NCI-H1694 treated with DMSO at 0.1 percent for 48 hours (cell line): ENCODE measurements at places on chromosomes 1 and 21.

GRCh38 chr1:87927391-87928280 is 599.0 kb downstream of the LMO4 start:
- no peak for DNase-seq

DNA sequence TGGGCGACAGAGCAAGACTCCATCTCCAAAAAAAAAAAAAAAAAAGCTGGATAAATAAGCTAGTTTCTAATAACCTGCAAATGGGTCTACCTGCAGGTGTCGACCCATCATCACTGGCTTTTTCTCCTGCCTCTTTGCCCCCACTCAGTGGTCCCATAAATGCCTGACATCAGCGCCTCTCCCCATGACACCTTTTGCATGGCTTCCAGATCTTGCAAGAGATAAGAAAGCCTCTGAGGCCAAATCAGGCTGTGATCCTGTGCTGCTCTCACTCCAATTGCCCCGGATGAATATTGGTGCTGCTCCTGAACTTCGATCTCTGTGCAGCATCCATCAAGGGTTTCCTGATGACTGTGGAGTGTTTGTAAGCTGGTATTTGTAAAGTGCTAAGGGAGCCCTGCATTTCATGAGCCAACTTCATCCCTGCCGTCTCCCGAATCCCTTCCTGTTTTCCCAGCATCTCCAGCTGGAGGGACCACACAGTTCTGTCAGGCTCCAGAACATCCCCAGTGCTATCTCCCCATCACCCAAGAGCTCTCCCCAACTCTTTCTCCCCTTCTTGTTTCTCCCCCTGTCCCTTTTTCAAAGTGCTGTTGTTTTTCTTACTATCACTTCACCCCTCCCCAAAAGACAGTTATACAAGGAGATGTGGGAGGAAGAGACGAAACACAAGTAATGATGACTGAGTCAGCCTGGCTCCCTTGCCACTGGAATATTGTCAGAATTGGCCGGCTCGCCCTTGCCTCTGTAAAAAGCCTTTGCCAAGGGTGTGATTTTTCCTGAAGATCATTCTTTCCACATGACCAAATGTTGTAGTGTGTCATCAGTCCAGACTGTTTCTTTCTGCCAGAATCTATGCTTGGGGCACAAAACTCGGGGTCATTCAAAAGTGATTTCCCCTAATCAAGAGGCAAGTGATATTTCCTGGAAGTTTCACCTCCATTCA is 2.8 kb upstream of the EFHD2 start:
- DNase-seq, result no peak

GRCh38 chr1:183218971-183219615 is 33.0 kb downstream of the LAMC2 start:
- no peak for DNase-seq

GRCh38 chr1:205263580-205264190 is 35.9 kb downstream of the TMCC2 start:
- DNase-seq, result no peak

GRCh38 chr1:209777587-209777986 is 6.8 kb downstream of the C1orf74 start:
- DNase-seq, result no peak

DNA sequence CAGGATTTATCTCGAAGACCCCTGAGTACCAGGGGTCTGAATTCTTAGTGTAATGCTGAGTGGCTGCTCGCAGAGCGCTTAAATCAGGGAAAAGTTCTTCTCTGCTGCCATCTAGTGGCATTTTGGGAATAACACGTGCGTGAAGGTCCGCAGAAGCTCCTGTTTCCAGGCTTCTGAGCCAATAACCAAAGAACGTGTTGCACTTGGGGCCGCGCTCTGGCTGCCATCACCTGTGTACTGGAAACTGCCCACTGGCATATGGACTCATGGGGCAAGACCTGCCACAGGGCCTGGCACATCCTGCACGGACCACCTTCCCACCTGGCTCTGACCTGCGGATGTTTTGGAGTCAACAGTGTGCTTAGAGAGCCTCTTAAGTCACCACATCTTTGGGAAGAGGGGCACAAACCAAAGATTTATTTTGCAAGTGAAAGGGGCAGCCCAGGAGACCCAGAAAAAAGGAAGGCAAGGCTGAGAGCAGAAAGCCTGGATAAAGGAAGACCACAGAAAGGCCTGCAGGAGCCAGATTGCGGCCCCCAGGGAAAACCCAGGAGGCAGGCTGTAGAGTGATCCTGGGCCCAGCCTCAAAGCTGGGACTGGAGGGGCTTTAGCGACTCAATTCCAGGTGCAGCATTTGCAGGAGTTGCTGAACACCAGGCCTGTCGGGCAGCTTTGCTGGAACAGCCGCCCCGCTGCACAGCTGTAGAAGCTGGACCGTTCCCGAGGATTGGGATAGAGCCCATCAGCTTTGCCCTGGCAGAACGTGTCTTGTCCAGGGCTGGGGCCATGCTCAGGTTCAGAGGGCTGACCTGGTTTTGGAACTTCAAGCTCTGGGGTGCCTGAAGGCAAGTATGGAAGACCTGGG is 13.0 kb downstream of the CHIT1 start:
- DNase-seq, result peak; percentile 83

DNA sequence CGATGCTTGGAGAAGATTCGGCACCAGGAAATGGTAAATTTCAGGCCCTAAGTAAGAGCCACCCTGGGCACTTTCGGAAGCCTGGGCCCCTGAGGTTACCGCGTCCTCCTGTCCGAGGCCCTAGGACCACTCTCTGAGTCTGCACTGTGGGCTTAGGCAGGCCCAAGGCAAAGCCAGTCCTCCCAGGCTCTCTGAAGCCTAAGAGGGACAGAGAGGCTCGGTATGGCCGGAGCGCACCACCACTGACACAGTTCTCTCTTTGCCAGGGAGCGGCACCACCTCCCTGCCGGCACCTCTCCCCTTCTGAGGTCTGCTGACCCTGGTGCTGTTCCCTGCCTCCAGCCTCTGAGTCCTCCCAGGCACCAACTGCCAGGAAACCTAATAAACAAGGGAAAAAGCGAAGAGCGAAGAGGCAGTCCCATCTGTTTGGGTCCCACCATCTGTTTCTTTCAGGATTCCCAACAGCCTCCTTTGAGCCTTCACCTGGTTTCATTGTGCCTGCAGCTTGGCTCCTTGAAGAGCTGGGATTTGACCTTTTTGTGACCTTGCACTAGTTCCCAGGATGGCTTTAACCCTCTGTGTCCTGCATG is 57.7 kb downstream of the VWA5B1 start:
- DNase-seq, result peak; percentile 94

DNA sequence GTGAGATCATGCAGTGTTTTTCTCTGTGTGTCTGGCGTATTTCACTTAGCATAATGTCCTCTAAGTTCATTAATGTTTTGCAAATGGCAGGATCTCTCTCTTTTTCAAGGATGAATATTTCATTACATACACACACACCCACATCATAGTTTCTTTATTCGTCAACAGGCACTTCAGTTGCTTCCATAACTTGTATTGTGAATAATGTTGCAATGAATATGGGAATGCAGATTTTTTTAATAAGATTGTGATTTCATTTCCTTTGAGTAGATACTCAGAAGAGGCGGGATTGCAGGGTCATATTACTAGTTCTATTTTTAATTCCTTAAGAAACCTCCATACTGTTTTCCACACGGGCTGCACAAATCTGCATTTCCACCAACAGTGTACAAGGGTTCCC is 134.0 kb downstream of the CLEC20A start:
- DNase-seq, result no peak

DNA sequence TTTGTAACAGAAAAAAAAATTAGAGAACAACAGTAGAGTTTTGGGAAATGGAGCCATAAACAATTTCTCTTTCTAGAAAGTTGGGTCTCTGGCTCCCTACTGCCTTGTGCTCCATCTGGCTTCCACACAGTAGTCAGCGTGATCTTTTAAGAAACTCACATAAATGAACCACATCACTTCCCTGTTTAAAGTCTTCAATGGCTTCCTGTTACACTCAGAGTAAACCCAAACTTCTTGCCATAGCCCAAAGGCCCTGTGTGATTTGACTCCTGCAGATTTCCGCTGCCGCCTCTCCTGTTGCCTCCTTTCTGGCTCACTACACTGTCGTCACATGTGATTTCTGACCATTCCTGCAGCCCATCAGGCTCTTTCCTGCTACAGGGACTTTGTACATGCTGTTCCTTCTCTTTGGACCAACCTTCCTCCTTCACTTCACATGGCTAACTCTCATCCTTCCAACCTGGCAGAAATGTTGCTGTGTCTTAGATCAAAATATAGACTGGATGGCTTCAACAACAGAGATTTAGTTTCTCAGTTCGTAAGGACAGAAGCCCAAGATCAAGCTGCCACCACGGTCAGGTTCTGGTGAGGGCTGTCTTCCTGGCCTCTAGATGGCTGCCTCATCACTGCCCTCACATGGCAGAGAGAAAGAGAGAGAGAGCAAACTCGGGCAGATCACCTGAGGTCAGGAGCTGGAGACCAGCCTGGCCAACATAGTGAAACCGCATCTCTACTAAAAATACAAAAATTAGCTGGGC is 34.0 kb downstream of the OPRD1 start:
- no peak for DNase-seq

GRCh38 chr1:90731382-90732050 is 14.4 kb upstream of the BARHL2 start:
- DNase-seq, result peak; percentile 50

DNA sequence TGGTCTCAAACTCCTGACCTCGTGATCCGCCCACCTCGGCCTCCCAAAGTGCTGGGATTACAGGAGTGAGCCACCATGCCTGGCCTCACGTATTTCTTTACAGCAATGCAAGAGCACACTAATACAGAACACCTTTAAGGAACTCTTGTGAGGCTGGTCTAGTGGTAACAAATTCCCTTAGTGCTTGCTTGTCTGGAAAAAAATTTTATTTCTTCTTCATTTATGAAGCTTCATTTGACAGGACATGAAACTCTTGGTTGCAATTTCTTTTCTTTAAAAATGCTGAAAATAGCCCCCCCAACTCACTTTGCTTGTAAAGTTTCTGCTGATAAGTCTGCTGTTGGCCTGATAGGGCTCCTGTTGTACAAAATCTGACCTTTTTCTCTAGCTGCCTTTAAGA is 248.8 kb downstream of the SMYD3 start:
- DNase-seq, result no peak

DNA sequence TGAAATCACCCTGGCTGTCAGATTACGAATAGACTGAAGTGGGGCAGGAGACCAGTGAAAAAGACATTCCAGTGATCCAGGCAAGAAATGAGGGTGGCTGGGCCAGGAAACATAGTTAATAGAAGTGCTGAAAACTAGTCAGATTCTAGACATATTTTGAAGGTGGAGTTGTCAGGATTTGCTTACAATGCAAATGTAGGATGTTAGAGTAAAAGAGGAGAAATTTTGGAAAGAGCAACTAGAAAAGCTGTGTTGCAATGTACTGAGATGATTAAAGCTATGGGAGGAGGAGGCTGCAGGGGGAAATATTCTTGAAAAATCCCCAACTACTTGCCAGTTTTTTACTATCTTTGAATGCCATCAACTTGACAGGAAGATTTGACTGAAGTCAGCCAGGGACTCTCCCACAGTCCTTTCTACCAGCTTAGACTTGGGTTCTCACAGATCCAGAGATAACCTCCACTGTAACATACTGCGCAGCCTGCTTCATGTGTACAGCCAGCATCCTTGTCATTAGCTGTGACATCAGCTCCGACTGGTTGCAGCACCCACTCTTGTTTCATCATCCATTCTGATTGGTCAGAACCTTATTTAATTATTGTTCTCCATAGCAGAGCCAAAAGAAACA is 109.7 kb downstream of the TSEN15 start:
- no peak for DNase-seq

DNA sequence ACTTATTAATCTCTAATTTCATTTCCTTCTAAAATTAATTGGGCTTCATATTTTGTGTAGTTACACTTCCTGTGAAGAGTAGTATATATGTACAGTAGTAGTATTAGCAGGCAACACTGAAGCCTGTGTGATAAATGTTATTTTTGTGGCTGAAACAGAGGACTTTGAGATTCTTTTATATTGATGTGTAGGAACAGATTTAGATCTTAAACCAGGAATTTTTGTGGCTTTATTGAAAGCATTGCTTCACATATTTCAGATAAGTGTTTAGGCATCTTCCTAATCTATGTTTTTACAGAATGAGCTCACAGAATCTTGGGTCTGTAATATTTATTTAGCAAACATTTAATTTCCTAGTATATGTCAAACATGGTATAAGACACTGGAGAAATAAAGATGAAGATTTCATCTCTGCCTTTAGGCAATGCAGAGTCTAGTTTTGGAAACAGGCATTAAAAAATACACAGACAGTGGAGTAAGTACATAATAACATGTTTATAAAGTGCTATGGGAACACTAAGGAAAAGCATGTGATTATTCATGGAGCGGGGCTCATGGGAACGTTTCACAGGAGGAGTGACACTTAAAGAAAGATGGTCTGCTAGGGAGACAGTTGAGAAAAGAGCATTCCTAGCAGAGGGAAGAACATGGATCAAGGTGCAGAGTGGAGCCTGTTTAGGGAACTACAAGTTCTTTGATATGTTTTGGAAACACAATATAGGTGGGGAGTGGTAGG is 52.7 kb downstream of the MIGA1 start:
- DNase-seq, result no peak

GRCh38 chr21:16072737-16073136 is 343.0 kb downstream of the USP25 start:
- DNase-seq, result no peak

DNA sequence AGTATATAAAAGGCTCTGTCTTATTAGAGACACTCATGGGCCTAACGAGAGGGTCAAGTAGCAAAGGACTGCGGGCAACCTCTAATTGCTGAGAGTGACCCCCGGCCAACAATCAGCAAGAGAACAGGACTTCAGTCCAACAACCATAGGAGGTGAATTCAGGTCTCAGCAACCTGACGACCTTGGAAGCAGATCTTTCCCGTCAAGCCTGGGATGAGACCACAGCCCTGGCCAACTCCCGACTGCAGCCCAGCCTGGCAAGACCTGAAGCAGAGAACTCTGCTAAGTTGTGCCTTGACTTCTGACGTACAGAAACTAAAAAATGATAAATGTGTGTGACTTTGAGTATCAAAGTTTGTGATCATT is 5.7 kb downstream of the ECHDC2 start:
- DNase-seq, result no peak

GRCh38 chr1:20376880-20377494 is 86.3 kb downstream of the VWA5B1 start:
- peak; percentile 57 for DNase-seq

GRCh38 chr1:183694066-183694465 is 41.0 kb upstream of the APOBEC4 start:
- DNase-seq, result no peak

GRCh38 chr1:219629296-219629880 is 16.5 kb upstream of the ZC3H11B start:
- no peak for DNase-seq

- DNase-seq, result no peak
Measured at GRCh38 chr1:24932284-24932683, 2.2 kb upstream of the RUNX3 start.
